Kidney (tissue), 22 donors: ENCODE measurements at places on chromosomes 4 and X. TPM values are rescaled to one million over a fixed set of nuclear protein-coding genes. Genes with fewer than 3 reads are reported as not detected.

GRCh38 chr4:112327965-112328733, 31.0 kb downstream of the ALPK1 start:
- peak; percentile 68 for DNase-seq
- no peak overlapping the region for H3K27ac ChIP-seq
- H3K4me1 ChIP-seq: no peaks in the 10 kb centered on the region
- no peak overlapping the region for H3K4me3 ChIP-seq

GRCh38 chr4:82905205-82905604, 4.7 kb downstream of the THAP9 start:
- H3K36me3 ChIP-seq: no peaks in the 10 kb centered on the region
- no peaks in the 10 kb centered on the region for H3K4me1 ChIP-seq
- no peak overlapping the region for H3K4me3 ChIP-seq
- no peaks in the 10 kb centered on the region for H3K27me3 ChIP-seq
- H3K27ac ChIP-seq: no peak overlapping the region

GRCh38 chr4:135184715-135185114, 983.1 kb upstream of the PABPC4L start:
- no peak overlapping the region for H3K27ac ChIP-seq
- H3K4me3 ChIP-seq: no peak overlapping the region
- H3K27me3 ChIP-seq: no peaks in the 10 kb centered on the region

DNA sequence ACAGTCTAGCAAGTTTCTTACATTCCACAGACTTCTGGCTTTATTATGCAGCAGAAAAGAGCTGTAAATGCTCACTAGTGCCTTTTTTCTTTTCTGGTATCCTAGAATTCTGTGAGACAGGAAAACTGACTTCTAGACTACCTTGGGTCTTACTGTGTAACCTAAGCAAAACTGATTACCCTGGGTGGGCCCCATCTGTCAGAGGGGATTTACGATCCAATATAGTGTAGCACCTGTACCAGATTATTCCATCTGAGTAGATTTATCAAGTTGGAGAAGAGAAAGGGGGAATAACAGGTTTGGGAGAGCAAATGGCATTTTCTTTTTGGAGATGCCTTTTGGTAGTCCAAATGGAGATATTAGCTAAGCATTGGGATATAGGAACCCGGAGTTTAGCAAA, 46.7 kb downstream of the FSTL5 start:
- H3K4me3 ChIP-seq: no peak overlapping the region
- H3K4me1 ChIP-seq: no peaks in the 10 kb centered on the region
- H3K36me3 ChIP-seq: no peaks in the 10 kb centered on the region

- DNase-seq: peak; percentile 51
- H3K27ac ChIP-seq: peak within 1 kb of the TSS; percentile 67
- H3K27me3 ChIP-seq: no peaks in the 10 kb centered on the region
- peak within 1 kb of the TSS; percentile 70 for H3K4me3 ChIP-seq
Observed at GRCh38 chrX:150692831-150693724, at the start of gene MTMR1. MTMR1 (plus strand) TSS chrX:150693396; CDS start chrX:150693531, 135 bp downstream.

GRCh38 chr4:67615119-67615518, 56.6 kb downstream of the STAP1 start:
- H3K4me3 ChIP-seq: no peak overlapping the region
- no peaks in the 10 kb centered on the region for H3K4me1 ChIP-seq
- H3K27ac ChIP-seq: no peak overlapping the region

GRCh38 chr4:174523025-174523693, 871 bp upstream of the HPGD start:
- no peak for DNase-seq
- H3K27me3 ChIP-seq: peaks cover 2% of the 10 kb centered on the region
- H3K27ac ChIP-seq: peak overlapping the region; percentile 18
- no peaks in the 10 kb centered on the region for H3K36me3 ChIP-seq
- H3K4me1 ChIP-seq: no peaks in the 10 kb centered on the region

DNA sequence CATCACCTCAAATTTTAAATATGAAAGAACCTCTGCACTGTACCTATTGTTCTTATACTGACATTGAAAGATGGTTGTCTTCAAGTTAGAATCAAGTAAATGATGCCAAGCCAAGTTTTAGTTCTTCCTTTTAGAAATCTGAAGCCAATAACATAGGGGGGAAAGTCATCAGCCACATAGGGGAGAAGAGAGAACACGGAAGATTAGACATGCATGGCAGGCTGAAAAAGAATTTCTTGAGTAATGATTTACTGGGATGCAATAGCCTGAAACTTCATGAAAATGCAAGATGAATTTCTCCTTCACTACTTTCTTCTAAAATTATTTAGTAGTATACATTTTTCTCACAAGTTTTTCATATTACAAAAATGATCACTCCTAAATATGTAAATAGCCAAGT, 13.6 kb upstream of the EPGN start:
- H3K4me1 ChIP-seq: no peaks in the 10 kb centered on the region
- H3K4me3 ChIP-seq: no peak overlapping the region
- no peak overlapping the region for H3K27ac ChIP-seq
- no peaks in the 10 kb centered on the region for H3K27me3 ChIP-seq
- DNase-seq: no peak

DNA sequence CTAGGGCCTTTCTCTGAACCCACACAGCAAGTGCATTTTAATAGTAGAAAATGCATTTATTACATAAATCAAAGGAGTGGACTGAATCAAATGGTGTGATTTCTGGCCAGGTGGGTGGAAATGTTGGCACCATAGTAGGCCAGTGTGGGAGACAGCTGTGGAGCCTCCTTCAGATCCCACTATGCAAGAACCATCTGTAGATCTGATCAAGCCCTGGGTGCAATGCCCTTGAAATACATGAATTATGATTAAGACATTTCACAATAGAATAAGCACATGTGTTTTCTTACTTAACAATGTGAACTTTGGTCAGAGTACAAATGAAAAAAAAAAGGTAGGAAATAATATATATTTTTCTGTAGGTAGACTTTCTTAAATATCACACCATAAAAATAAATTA, 204.3 kb downstream of the PCDH7 start:
- H3K4me3 ChIP-seq: no peak overlapping the region
- no peaks in the 10 kb centered on the region for H3K27me3 ChIP-seq
- H3K36me3 ChIP-seq: no peaks in the 10 kb centered on the region

DNA sequence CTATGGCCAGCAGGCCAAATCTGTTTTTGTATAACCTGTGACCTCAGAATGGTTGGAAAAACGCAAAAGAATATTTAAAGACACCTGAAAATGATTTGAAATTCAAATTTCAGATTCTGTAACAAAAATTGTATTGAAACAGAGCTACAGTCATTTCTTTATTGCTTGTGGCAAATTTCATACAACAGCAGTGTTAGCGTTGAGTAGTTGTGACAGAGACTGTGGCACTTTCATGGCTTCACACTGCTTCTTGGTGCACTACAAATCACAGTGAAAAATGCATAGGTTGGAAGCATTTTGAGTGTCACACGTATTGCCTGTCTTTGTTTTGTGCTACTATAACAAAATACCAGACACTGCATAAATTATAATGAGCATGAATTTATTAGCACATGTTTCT, 12.2 kb upstream of the PARM1 start:
- no peak overlapping the region for H3K4me3 ChIP-seq
- no peaks in the 10 kb centered on the region for H3K36me3 ChIP-seq
- no peaks in the 10 kb centered on the region for H3K4me1 ChIP-seq
- H3K27ac ChIP-seq: no peak overlapping the region
- no peaks in the 10 kb centered on the region for H3K27me3 ChIP-seq

DNA sequence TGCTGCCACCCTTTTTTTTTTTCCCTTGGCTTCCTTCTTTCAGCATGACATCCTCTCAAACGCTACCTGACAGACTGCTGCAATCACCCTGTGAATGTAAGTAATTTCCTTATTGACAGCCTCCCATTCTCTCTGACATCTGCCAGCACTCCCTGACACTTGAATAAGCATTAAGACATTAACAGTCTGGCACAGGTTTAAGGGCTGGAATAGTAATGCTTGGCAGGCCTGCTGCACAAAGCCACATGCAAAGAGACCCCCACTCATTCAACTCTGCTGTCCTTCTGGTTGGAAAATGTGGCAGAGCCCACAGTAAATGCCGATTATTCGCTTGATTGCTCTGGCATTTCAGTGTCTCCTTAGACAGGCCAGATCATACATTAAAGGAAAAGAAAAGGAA, 28.1 kb upstream of the RASGEF1B start:
- peaks cover 2% of the 10 kb centered on the region for H3K4me1 ChIP-seq
- no peaks in the 10 kb centered on the region for H3K36me3 ChIP-seq
- H3K27ac ChIP-seq: no peak overlapping the region
- peak; percentile 62 for DNase-seq

DNA sequence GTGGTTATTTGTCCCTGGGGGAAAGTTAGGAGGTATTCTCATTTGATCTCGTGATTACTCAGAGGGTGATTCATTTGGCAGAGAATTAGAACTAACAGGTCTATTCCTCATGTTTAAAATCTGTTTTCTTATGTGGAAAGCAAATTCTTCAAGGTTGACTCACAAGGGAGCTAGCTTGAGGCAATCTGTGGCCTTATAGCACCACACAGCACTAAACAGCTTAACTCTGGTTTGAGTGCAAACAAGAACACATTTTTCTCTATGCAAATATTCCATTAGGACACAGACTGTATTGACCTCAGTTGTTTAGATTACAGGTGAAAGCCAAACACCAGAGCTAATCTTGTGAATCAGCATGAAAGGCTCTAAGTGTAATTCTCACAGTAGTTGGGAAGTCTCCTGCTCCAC, 694.4 kb upstream of the POU3F4 start:
- DNase-seq: no peak
- H3K4me3 ChIP-seq: no peak overlapping the region
- no peaks in the 10 kb centered on the region for H3K36me3 ChIP-seq
- no peak overlapping the region for H3K27ac ChIP-seq
- H3K27me3 ChIP-seq: no peaks in the 10 kb centered on the region
- H3K4me1 ChIP-seq: no peaks in the 10 kb centered on the region

DNA sequence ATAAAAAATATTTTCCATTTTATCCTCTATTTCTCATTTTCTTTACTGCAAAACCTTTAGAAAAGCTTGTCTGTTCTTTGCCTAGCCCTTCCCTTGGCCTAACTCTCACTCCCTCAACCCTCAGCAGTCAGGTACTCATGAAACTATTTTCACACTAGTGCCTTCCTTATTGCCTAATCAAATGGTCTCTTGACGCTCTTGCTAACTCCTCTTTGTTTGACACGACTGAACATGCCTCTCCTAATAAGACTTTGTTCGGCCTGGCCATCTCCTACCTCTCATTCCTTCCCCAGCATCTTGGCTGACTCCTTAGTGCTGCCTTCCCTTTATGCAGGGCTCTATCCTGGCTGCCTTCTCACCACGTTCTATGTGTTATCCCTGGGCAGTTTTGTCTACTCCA, 11.1 kb upstream of the LRAT start:
- H3K4me1 ChIP-seq: no peaks in the 10 kb centered on the region
- no peaks in the 10 kb centered on the region for H3K27me3 ChIP-seq
- no peak for DNase-seq
- no peak overlapping the region for H3K27ac ChIP-seq

DNA sequence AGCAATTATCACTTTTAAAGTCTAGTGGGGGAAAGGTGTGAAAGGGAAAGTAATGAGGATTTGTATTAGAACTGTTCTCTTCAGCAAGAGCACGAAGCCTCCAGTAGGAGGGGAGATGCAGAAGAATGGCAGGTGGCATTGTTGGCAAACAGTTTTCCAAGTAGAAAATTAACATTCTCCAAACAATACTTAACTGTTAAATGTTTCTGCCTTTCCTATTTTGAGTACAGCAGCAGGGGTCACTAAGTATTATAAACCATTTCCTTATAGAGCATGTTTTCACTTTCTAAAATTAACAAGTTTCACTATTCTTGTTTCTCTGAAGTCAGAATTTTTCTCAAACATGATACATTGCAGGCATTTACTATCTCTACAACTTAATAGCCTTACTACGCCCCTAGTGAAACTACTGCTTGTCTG, 58.7 kb downstream of the LEF1 start:
- no peak for DNase-seq
- no peak overlapping the region for H3K4me3 ChIP-seq
- H3K27me3 ChIP-seq: no peaks in the 10 kb centered on the region

DNA sequence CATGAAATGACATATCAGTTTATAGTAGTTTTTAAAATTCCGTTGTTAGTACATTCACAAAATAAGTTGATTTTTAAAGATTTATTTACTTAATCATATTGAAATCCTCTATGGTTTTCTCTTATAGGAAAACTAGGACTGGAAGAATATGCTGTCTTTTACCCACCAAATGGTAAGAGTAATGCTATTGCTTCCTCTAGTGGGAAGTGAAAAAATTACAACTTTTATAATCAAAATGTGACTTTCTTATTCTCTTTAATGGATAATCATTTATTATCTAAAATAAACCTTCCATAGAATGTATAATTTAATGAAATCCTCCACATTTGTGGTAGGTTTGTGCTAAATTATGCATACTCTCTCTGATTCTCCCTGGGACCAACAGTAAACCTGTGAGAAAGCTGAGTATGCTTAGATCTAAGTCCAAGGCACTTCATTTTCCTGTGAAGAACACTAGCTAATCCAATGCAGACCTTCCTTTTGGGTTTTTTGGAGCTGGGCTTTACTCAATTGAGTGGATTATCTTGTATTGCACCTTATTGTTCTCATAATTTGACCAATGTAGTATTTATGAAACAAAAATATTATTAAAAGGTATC, 136.2 kb downstream of the TBC1D19 start:
- H3K4me3 ChIP-seq: no peak overlapping the region
- no peaks in the 10 kb centered on the region for H3K4me1 ChIP-seq
- no peaks in the 10 kb centered on the region for H3K36me3 ChIP-seq
- H3K27me3 ChIP-seq: no peaks in the 10 kb centered on the region
- DNase-seq: no peak

DNA sequence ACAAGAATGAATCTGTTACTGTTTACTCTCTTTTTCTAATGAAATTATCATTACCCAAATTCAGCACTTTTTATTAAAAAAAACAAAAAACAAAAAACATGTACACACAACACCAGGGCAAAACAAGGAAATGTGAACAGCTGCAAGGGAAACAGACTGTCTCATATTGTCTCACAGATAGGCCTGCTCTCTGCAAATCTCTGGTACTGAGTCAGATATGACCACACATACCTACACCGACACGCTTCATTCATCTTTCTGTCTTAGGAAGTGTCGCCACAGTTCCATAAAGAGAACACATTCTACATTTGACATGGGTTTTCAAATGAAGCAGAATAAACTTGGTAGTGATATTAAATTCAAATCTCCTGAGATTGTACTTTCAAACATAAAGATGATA, 92.2 kb upstream of the GPR34 start:
- no peak for DNase-seq
- H3K27me3 ChIP-seq: no peaks in the 10 kb centered on the region
- H3K4me3 ChIP-seq: no peak overlapping the region
- no peak overlapping the region for H3K27ac ChIP-seq

DNA sequence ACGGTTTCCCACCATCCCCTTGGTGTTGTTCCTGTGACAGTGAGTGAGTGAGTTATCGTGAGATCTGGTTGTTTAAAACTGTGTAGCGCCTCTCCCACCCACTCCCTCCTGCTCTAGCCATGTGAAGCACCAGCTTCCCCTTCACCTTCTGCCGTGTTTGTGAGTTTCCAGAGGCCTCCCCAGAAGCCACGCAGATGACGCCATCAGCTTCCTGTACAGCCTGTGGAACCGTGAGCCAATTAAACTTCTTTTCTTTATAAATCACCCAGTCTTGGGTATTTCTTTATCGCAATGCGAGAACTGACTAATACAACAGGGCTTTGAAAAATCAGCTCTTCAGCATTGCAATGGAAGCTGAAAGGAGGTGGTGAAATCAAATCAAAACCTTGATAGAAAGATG, 50.0 kb downstream of the FGFBP1 start:
- no peaks in the 10 kb centered on the region for H3K4me1 ChIP-seq
- no peaks in the 10 kb centered on the region for H3K27me3 ChIP-seq
- H3K36me3 ChIP-seq: no peaks in the 10 kb centered on the region
- no peak overlapping the region for H3K4me3 ChIP-seq
- no peak for DNase-seq
- no peak overlapping the region for H3K27ac ChIP-seq

Gene TLR7
- total RNA-seq: 1.7 TPM

Gene AMTN
- total RNA-seq: not detected

Gene CSAG1
- total RNA-seq: not detected

Gene ADH1A
- 0.85 TPM for total RNA-seq

Gene GABRQ
- 0.03 TPM for total RNA-seq

Gene DUSP21
- total RNA-seq: not detected

Gene SAGE1
- not detected for total RNA-seq

Gene NIPAL1
- 6.9 TPM for total RNA-seq
